Right lung (tissue), 10 donors: ENCODE measurements at places on chromosomes 5 and 9.

DNA sequence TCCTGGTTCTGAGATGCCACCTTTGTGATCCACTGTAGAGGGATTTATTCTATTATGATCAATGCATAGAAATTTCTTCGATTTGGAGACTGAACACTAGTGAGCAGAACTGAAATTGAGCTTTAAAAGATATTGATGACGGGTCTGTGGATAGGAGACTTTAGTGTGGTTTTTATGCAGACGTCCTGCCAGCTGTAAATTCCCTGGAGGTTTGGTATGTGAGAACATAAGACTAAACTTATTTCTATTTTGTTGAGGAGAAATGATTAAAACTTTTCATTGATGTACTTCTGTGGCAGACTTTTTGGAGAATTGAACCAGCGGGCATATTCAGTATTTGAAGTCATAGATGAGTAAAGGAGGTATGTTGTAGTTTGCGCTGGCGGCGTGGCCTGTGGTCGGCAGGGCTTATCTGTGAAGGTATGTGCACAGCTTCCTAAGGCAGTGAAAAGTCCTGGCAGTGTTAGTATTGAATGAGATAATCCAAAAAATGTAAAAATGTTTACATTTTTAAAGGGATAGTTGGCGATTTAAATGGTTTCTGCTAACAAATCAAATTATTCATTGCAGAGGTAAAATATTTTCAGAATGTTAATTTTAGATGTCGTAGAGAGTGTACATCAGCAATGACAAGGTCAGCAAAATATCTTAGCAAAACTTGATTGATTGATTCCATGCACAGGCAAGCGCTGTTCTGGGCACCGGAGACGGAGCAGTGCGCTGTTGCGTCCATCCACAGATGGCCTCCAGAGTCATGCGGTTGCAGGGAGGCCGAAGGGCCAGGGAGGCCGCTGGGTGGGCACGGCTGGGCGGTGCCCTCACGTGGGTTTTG is 20.4 kb downstream of the TENT4A start:
- DNase-seq = no peak

- no peak for DNase-seq
These were observed 26.0 kb downstream of the SLCO4C1 start for GRCh38 chr5:102270036-102270435.

- no peak for DNase-seq
These were observed 40.5 kb upstream of the RIOK2 start for GRCh38 chr5:97223596-97223995.

- DNase-seq = no peak
These were observed 1.5 kb downstream of the RORB start for GRCh38 chr9:74498621-74499095.

- peak; percentile 85 for DNase-seq
These were observed 63.2 kb downstream of the PRRT1B start for GRCh38 chr9:131608493-131609037.

- no peak for DNase-seq
These were observed 9.3 kb upstream of the CCL21 start for GRCh38 chr9:34719021-34719768.
